ENCODE measurements at places on chromosomes 12 and 14. TPM values are rescaled to one million over a fixed set of nuclear protein-coding genes. Genes with fewer than 3 reads are reported as not detected.

GRCh38 chr12:52903855-52904508, 894 bp downstream of the KRT8 start:
- DNase-seq = peak; percentile 28

- no peak for DNase-seq
These were observed 9.4 kb upstream of the KCNH3 start for GRCh38 chr12:49529414-49529813.

GRCh38 chr12:39605501-39605900, 14.1 kb downstream of the ABCD2 start:
- no peak for DNase-seq

ZDHHC22 gene
- not detected for total RNA-seq

IFT81 gene
- total RNA-seq = 1.7 TPM
